ENCODE measurements at places on chromosomes 12 and 14.
A peak's percentile ranks its signal among the peaks of the same experiment; 100 is the strongest.

- DNase-seq, result no peak
Measured at GRCh38 chr12:56021889-56022497, 1.1 kb downstream of the IKZF4 start.

- no peak for DNase-seq
Measured at GRCh38 chr14:100740929-100741328, 14.2 kb downstream of the DLK1 start.

DNA sequence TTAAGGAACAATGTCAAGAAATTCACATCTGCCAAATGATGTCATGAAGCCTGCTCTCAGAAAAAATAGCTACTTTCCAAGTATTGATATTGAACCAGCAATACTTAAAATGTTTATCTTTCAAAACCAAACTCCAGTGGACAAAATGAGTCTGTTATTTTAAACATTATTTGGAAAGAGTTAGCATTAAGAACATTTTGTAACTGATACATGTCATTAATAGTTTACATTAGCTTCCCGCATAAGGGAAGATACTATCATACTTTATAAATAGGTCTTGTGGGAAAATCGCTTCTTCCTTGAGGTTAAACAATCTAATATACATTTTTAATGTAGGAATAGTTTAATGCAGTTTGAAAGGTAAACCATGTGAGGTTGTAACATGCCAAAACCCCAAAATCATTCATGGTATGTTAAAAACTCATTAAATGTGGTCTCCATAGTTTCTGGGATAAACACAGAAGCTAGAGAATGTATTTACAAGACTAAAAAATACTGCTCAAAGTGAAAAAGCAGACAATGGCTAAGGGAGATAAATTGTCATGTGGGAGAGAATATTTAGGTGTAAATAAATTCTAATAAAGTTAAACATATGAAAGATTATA, 73.4 kb upstream of the ATP2B1 start:
- peak; percentile 50 for DNase-seq

- DNase-seq, result no peak
Measured at GRCh38 chr14:53786045-53786444, 170.6 kb downstream of the BMP4 start.

- peak; percentile 7 for DNase-seq
Measured at GRCh38 chr12:117143008-117143532, 43.9 kb upstream of the TESC start.

GRCh38 chr12:70756791-70757190, 119.6 kb upstream of the PTPRB start:
- DNase-seq, result no peak

DNA sequence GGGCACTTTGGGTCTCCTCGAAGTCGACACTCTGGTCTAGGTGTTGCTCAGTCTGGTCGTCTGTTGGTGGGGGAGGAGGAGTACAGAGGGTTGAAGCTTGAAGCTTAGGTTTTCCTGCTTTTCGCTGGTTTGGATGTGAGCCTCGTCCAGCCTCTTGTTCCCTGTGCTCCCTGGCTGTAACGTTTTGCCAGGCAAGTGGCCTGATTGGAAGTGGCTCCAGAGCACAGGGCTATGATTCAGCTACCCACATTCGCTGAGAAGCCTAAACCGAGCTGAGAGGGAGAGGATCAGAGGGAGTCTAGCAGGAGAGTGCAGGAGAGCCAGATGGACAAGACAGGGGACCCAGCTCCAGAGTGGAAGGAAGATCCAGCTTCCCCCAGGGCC, 6.1 kb downstream of the HOXC10 start:
- DNase-seq, result peak; percentile 83

DNA sequence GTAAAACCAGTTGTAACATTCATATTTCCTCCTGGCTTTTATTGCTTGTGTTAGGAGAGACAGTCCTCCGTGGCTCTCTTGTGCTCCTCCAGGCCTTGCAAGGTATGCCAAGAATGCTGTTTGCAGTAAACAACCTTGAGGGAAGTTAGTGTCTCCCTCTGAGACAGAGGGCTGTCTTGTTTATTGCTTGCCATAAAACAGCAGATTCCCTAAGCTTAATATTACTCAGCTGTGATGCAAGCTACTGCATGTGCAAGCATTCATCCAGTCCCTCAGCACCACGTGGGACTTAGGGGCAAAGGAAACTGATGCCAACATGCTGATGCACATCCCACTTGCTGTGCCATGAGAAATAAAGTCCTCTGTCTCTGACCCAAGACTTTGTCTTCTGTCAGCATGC, 6.6 kb downstream of the POMT2 start:
- DNase-seq, result peak; percentile 89

DNA sequence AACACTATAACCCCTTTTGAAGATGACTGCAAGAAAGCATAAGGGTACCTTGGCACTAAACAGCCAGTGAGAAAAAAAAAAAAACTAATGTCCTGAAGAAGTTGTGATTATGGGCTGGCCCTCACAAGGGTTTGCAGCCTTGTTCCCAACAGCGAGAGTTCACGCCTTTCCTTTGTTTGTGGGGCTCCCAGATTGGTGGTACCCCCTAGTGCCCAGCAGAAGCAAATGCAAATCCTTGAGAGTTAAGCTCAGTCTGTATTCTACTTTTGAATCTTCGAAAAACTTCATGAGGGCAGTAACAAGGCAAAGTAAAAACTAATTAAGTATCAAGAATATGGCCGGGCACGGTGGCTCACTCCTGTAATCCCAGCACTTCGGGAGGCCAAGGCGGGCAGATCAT, 238.9 kb upstream of the LMO3 start:
- no peak for DNase-seq

GRCh38 chr12:92290350-92290695, 144.7 kb upstream of the BTG1 start:
- DNase-seq, result no peak

- DNase-seq, result peak; percentile 61
Measured at GRCh38 chr12:66620688-66621087, 58.2 kb downstream of the GRIP1 start.

GRCh38 chr14:51327376-51327775, 87.3 kb downstream of the TMX1 start:
- DNase-seq, result peak; percentile 31

- DNase-seq, result no peak
Measured at GRCh38 chr12:123754041-123754772, 7.9 kb upstream of the DNAH10 start.

GRCh38 chr12:132719954-132720324, 9.3 kb downstream of the PGAM5 start:
- no peak for DNase-seq

GRCh38 chr14:106506881-106507305, 980.5 kb downstream of the TMEM121 start:
- no peak for DNase-seq

DNA sequence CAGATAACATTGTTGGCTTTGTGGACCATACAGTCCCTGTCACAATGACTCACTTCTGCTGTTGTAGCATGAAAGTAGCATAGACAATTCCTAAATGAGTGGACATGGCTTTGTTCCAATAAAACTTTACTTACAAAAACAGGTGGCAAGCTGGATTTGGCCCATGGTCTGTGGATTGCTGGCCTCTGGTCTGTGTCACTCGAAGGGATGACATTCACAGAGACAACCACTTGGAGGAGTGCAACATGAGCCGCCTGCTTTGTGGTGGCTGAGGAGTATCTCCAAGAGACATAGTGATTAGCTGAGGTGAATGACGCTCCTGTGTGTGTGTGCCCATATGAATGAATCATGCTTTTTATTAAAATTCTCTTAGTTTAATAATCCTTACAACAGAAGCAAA, 81.3 kb upstream of the NRXN3 start:
- DNase-seq, result no peak

- no peak for DNase-seq
Measured at GRCh38 chr14:104237651-104238423, 99.5 kb downstream of the KIF26A start.

DNA sequence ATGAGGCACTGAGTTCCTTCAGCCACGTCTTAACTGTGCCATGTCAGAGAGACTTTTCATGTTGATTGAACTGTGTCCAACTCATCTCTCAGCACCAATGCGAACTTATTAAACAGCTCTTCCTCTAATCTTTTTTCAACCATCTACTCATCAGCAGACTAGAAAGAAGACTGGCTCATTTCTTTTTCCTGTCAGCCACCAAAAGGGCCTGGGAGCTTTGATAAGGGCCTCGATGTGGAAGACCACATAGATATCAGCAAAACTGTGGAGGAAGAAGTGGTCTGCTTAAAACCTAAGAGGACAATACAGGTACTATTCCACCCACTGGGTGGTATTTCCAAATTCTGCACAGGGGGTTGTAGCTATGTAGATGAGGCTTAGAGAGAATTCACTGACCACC, 3.6 kb upstream of the PLXNC1 start:
- no peak for DNase-seq

- DNase-seq, result peak; percentile 20
Measured at GRCh38 chr12:72256725-72257124, 15.4 kb upstream of the TRHDE start.

DNA sequence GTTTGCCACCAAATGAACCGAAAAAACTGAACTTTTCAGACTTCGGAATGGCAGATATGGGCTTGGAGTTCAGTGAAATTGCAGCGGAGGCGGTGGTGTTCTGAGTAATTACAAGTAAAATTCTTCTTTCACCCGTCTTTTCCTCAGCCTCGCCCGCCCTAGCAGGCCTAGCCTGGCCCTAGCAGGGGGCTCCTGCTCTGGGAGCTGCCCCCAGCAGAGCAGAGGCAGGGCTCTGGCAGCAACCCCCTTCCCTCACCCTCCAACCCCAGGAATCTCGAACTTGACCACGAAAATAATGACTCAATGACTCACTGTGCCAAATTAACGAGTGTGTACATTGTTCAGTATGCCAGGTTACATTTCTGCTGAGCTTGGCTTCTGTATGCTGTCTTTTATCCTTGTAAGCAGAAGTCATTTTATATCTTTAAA, 1.1 kb downstream of the PAPLN start:
- DNase-seq, result peak; percentile 87

GRCh38 chr12:105980085-105980484, 158.7 kb downstream of the NUAK1 start:
- no peak for DNase-seq

DNA sequence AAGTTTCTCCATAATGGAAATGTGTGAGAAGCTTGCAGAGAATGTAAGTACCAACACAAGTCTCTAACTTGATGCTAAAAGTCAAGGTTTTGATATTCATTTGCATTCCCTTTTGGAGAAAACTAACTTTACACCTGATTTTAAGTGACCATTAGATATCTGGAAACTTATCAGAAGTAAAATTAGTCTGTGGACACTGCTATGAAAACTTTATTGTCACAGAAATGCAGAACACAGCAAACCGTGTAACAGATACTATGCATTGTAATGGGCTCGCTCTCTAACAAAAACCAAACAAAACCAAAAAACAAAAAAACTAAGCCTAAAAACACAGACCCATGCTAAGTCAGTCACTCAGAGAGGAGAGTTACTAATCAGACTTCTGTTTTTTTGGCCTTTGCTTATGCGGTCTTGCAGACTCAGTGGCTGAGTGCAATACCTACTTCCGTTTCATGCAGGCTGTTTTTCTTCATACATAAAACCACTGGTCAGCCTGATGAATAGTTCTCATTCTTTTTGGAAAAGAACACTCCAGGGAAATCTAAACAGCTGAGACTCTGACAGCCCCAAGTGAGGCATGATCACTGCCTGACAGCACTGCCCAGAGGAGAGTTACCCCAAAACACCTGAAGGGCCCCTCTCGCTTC, 35.7 kb downstream of the NRDE2 start:
- DNase-seq, result no peak

GRCh38 chr12:99914206-99914605, 70.5 kb downstream of the ANKS1B start:
- no peak for DNase-seq

- DNase-seq, result no peak
Measured at GRCh38 chr12:8637666-8638065, 25.0 kb downstream of the MFAP5 start.

DNA sequence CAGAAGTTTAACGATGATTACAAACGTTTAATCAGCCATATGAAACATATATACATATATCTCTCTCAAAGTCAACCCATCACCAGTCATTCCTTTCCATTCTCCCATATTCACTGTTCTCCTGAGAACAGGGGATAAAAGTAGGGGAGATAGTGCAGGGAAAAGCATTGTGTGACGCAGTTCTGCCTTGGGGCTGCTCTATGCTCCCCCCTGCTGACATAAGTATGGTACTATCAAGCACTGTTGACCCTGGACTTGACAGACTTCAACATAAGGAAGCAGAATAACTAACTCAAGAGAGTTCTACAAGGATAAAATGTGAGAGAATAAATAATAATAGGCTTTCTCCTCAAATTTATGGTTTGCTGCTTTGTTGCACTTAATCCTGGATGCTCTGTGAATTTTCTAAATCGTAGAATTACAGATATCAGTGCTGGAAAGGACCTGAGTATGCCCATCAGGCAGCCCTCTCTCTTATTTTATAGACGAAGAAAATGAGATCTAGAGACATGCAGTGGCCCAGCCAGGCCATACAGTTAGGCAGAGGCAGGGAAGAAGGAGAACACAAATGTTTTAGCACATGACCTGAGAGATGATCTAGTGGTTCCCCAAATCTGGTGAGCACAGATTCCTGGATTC, 87.2 kb downstream of the SCN8A start:
- DNase-seq, result peak; percentile 57

GRCh38 chr12:109609342-109609741, 35.7 kb downstream of the MVK start:
- no peak for DNase-seq

DNA sequence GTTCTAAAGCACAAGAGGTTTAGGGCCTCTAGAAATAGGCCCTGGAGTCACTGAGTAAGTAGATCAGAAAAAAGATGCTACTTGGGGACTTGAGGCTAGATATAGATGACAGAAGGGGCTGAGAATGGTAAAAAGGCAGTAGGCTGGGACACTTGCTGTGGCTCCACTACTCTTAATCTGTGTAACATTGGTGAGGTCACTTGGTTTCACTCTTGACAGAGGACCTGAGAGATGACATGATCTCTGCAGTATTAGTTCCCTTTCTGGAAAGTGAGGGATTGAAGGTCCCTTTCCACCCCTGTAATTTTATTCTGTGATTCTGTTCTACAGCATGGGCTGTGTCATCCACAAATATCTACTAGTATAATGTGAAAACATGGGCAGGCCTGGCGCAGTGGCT, 39.7 kb downstream of the MAPKAPK5 start:
- no peak for DNase-seq

- no peak for DNase-seq
Measured at GRCh38 chr14:102374264-102374663, 11.5 kb downstream of the TECPR2 start.

DNA sequence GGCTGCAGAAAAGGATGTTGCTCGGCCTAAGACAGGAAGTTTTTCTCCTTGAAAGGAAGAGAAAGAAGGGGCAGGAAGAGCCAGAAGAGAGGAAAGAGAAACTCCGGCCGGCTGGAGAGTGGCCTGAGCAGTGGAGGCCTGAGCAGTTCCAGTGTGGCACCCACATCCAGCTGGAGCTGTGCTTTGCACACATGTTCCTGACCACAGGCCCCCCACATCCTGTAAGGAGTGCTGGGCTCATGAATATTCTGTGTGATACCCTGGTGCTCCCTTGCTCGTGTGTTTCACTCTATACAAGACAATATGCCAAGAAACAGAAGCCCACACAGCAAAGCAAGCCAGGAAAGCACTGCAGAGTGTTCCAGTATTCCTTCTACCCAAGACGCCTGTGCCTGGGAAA, 27.1 kb downstream of the POLE start:
- no peak for DNase-seq

Measured in fibroblast of skin of right quadriceps (primary cell).